ENCODE measurements at places on chromosomes 3 and 15. TPM values are rescaled to one million over a fixed set of nuclear protein-coding genes. Genes with fewer than 3 reads are reported as not detected.

COL7A1 gene
- total RNA-seq, result 5.2 TPM

GCNT3 gene
- 1.9 TPM for total RNA-seq

MKRN2OS gene
- 1.7 TPM for total RNA-seq

PHLDB2 gene
- total RNA-seq, result 59.9 TPM

CIP2A gene
- 26.9 TPM for total RNA-seq

MESP1 gene
- 1.00 TPM for total RNA-seq

HRH1 gene
- total RNA-seq, result 1.6 TPM

DNA sequence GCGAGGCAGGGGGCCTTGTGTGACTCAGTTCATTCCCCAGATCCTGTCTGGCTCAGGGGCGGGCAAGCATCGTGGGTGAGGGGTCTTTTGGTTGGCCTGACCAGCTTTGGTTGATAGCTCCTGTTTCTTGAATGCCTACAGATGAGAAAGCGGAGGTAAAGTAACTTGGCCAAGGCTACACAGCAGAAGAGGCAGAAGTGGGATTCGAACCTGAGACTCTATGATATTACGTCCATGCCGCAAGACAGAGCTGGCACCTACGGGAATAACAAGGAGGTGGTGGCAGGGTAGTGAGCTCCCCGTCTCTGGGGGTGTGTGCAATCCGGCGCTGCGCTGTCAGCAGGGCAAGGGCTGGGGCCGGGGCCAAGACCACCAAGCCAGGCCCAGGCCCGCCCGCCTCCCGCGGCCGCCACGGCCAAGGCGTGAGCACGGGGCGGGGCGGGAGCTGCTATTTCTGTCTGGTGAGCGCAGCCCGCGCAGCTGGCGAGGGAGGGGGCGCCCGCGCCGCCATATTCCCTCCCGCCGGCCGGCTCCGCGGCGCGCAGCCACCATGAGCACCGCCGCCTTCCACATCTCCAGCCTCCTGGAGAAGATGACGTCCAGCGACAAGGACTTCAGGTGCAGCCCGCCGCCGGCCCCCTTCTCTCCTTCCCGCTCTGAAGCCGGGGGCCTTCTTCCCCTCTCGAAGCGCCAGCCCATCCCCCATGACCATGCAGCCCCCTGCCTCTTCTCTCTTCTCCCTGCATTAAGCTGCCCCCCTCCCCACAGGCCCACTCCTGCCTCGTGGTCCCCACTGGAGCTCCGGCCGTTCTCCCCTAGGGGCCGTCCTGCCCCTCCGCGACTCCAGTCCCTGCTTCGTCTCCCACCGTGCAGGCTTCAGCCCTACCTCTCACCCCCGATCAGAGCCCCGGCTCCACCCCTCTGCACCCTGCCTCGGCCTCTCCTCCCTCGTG, at the start of gene CAND2:
TSS of gene CAND2 (plus strand) at position 510 of the 953 bp plus-strand sequence. CDS start at position 551, 41 bp downstream.
- no peak for DNase-seq

DNA sequence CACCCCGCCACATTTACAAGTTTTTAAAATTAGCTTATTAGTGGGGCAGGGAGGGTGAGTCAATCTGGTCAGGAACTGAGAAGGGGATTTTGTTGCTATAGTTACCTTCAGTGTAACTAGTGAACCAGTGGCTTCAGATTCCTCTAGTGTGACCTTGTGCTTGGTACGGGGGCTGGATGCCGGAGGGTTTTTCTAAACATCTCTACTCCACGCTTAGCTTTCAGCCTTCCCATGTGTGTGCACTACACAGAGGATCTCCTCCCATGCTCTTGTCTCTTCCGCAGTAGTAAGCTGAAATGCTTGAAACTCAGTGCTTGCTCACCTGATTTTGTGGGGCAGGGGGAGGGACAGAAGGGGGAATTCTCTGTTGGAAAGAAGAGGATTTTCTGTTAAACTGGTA, 67.9 kb upstream of the AKAP13 start:
- no peak for DNase-seq

- DNase-seq, result no peak
Measured at GRCh38 chr15:85762039-85762755, 32.5 kb downstream of the KLHL25 start.

DNA sequence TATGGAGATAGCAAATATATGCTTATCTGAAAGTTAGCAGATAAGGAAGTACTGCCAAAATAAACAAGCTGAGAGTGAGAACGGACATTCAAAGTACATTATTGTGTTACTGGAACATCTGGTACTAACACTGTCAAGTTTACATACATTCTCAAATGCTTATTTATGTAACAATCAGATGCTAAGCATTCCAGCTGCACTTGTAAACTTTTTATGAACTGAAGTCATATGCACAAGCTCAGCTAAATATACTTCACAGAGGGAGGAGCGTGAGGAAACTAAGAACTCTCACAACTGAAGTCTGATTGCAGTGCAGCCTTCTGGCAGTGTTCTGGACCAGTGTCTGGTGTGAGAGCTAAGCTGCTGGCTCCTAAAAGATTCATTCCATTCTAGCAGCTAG, 223.7 kb upstream of the NANOGP8 start:
- DNase-seq, result no peak

DNA sequence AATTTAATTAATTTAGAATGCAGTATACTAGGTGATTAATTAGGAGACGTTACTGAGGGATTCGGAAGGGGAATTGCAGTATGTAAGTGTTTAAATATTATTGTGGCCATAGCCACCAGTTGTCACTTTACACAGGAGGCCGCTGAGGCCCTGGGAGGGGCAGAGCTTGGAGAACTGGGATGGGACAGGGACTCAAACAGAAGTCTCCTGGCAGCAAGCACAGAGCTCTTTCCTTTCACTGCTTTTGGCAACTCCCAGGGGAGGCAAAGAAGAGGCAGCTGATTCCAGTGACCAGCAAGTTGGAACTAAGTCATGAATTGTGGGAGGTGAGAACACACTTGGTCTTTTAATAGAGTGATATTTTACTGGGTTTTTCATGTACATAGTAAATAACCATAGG, 248.6 kb downstream of the RPLP1 start:
- no peak for DNase-seq

- no peak for DNase-seq
Measured at GRCh38 chr15:83709241-83709640, 55.3 kb downstream of the ADAMTSL3 start.

DNA sequence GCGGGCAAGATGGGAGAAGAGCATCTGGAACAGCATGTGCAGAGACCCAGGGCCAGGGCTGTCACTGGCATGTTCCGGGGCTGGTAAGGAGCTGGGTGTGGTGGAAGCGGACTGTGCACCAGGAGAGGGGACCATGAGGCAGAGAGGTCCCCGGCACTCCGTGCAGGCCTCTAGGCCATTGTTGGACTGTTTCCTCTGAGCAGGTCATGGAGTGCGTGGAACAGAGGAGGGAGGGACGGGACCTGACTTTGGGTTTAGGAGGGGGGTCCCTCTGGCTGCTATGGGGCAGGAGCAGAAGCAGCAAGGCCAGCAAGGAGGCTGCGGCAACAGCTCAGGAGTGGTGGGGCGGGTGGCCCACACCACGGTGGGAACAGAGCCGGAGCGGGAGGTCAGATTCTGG, 47.1 kb downstream of the TPRA1 start:
- DNase-seq, result no peak

- no peak for DNase-seq
Measured at GRCh38 chr3:57745101-57745500, 11.0 kb upstream of the SLMAP start.

- no peak for DNase-seq
Measured at GRCh38 chr3:135641761-135642160, 323.8 kb upstream of the PPP2R3A start.

DNA sequence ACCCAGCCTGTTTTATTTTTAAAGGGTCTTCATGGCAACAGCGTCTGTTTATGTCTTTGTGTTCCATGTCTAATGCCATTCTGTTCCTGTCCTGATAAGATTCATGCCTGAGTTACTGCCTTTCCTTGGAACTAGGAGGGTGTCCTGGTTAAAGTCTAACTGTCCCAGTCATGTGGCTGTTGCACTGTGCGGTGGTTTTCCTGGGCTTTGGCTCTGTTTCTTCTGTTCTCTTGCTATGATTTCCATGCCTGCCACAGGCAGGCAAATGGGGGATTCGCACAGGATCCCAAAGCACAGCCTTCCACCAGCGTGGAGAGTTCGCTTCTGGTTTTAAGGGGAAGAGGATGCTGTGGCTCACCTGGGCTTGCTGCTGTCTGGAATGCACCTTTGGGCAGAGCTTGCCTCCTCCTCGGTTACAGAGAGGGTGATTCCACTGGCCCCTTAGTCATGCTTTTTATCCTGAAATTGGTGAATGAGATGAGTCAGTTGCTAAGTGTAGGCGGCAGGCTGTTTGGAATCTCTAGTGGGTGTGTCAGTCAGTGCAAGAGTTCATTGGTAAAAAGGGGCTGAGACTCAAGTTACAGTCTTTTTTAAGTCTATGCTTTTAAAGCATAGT, 86.8 kb downstream of the CCK start:
- peak; percentile 69 for DNase-seq

GRCh38 chr15:38508647-38509046, 54.7 kb downstream of the FAM98B start:
- DNase-seq, result no peak

GRCh38 chr15:95215017-95215416, 983.7 kb downstream of the MCTP2 start:
- no peak for DNase-seq

DNA sequence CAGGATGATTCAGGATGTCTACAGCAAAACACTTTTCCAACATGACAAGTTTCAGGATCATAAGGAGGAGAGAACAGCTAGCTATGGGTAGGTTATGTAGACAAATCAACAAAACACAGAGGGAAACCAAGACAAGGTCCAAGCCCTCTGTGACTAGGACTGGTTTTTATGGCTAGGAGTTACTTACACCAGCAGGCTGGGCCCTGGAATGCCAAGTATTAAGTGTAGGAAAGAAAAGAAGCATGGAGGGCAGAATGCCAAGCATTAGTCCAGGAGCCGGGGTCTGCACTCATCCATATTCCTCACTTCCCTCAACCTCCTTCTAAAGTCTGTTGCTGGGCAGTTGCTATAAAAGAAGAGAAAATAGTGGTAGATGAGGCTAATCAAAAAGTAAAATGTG, 35.3 kb upstream of the PPP2R3A start:
- DNase-seq, result no peak

GRCh38 chr15:71055461-71055860, 59.8 kb upstream of the THSD4 start:
- DNase-seq, result no peak

GRCh38 chr3:63193647-63194046, 84.5 kb upstream of the SYNPR start:
- peak; percentile 24 for DNase-seq

DNA sequence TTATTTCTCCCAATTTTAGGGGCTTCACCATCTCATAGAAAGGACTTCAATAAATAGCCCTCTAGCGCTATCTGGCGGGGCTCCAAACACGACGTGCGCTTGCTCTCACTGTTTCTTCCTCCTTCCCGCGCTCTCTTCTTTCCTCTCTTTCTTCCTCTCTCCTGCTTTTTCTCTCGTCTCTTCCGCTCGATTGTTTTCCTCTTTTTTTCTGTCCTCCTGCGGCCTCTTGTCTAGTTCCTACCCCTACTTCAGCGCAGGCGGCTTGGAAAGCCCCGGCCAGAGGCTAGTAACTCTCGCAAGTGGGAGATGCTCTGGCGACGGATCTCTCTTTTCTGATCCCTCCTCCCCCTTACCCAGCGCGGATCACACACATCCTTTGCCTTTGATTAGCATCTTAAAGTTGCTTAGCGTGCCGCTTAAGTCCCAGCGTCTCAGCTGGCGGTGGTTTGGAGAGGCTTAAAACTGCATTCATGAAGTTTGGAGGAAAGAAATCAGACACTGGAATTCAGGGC, 6.2 kb upstream of the MEIS2 start:
- DNase-seq, result no peak

All from Caco-2 (cell line).